ENCODE measurements at places on chromosomes 5 and 9. TPM values are rescaled to one million over a fixed set of nuclear protein-coding genes. Genes with fewer than 3 reads are reported as not detected.

- DNase-seq = no peak
These were observed 68.5 kb downstream of the TRPC7 start for GRCh38 chr5:136296846-136297245.

DNA sequence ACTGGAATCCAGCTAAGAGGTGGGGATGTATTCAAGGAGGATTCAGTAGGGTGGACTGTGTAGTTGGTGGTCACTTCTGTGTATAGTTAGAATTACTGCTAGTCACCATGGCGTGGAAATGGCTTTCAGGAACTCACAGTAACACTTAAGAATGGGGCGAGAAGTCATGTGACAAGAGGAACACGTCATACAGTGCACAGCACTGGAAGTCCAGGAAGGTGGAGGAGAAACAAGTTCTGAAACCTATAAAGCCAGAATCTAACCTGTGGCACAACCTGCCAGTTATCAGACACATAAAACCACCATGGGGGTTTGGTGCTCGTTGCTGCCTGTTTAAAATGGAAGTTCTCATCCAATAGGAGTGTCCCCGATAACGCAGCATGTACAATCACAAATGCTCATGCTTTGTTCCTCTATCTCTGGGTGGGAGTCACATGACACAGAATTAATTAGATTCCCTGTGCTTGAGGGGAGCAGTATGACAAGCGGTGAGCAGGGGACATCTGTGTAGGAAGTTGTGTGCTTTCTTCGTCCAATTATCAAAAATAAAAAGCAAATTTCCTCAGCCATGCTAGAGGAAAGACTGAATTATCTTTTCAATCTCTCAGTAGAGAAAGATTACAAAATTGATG, 193.0 kb downstream of the SPOCK1 start:
- DNase-seq = no peak

- no peak for DNase-seq
These were observed 151.3 kb upstream of the TMEM161B start for GRCh38 chr5:88419931-88420330.

GRCh38 chr5:58773744-58774441, 191.0 kb downstream of the RAB3C start:
- DNase-seq = no peak

DNA sequence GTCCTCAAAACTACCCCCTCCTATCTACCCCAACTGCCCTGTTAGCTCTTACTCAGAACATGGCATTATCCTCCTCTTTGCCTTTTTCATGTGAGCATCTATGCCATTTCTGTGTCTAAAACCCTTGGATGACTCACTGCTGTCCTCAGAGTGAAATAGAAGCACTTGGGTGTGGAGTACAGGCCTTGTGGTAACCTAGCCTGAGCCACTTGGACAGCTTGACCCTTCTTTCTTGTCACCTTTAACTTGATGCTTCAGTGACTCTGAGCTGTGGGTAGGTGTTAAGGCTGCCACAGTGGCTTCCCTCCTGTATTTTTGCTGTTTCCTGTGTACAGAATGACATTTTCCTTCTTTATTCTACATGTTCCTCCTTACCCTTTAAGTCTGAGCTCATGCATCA, 391.4 kb downstream of the SH3GL2 start:
- no peak for DNase-seq

The CSF1R gene
- 0.41 TPM for total RNA-seq
